ENCODE measurements at places on chromosomes 13 and 19.
A peak's percentile ranks its signal among the peaks of the same experiment; 100 is the strongest.

DNA sequence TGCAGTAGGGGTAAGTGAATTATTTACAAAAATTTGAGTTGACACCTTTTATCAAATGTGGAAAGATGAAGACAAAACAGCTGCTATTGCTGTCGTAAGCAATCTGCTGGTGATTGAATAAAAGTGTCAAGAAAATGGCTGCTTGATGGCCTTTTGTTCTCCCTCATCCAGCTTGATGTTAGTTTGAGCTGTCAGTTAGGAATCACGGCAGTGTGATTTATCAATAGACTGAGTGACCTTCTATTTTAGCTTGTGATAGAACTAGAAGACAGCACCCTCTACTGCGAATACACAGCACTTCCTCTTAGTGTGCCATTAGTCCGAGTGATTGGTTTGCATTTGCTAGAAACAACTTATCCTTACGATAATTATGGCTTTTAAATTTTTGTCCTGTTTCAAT is 76.3 kb downstream of the MZT1 start:
- DNase-seq = no peak
- no peaks in the 10 kb centered on the region for H3K27me3 ChIP-seq
- H3K4me1 ChIP-seq = no peaks in the 10 kb centered on the region
- no peak overlapping the region for H3K4me3 ChIP-seq
- H3K36me3 ChIP-seq = no peaks in the 10 kb centered on the region

DNA sequence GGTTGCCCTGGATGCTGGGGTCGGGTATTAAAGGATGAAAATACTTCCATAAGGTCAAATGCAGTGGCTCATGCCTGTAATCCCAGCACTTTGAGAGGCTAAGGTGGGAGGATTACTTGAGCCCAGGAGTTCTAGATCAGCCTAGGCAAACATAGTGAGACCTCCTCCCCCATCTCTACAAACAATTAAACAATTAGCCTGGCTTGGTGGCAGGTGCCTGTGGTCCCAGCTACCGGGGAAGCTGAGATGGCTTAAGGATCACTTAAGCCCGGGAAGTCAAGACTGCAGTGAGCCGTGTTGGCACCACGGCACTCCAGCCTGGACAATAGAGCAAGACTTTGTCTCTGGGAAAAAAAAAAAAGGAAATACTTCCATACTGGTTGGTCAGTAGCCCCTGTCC is 1.5 kb downstream of the KLK11 start:
- DNase-seq = no peak
- H3K4me3 ChIP-seq = no peak overlapping the region
- H3K27ac ChIP-seq = no peak overlapping the region
- peaks cover 3% of the 10 kb centered on the region for H3K4me1 ChIP-seq
- H3K27me3 ChIP-seq = no peaks in the 10 kb centered on the region
- H3K36me3 ChIP-seq = no peaks in the 10 kb centered on the region

DNA sequence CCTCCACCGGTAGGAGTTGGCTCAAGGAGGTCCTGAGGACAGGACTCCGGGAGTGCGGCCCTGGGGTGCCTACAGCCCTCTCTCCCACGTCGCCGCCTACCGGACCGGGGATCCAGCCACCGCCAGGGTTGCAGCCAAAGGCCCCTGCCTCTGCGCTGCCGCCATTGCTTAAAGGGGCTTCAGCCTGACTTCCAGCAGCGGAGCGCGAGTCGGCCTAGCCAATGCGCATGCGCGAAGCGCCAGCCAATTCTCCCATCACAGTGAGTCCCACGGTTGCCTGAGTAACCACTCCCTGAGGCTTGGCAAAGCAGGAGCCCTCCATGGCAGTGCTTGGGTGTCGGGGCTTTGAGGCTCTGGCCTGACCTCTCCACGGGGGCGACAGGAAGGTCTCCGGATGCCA is 21.5 kb upstream of the ZNF420 start:
- no peak for DNase-seq
- no peak overlapping the region for H3K4me3 ChIP-seq
- H3K4me1 ChIP-seq = no peaks in the 10 kb centered on the region
- H3K36me3 ChIP-seq = no peaks in the 10 kb centered on the region
- no peak overlapping the region for H3K27ac ChIP-seq

DNA sequence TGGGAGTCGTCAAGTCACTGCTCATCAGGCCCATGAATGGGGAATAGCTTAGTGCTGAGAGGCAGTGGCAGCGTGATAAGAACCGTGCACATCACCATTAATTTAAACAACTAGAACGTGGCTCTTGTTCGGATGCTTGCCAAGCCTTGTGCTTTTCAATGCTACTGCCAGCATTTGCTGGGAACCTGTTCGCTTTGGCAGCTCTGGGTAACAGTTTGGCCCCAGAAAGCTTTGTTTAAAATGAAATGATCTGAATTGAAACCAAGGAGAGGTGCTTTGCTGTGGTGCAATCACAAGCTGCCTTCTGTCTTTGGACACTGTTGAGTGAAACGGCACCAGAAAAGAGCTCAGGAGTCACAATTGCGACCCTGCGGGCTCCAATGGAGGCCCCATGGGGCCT is 53.5 kb upstream of the OLFM4 start:
- H3K27me3 ChIP-seq = no peaks in the 10 kb centered on the region
- H3K27ac ChIP-seq = no peak overlapping the region
- no peak for DNase-seq
- no peaks in the 10 kb centered on the region for H3K4me1 ChIP-seq
- H3K36me3 ChIP-seq = no peaks in the 10 kb centered on the region

- peak overlapping the region; percentile 90 for H3K27ac ChIP-seq
- H3K4me3 ChIP-seq = no peak overlapping the region
- no peaks in the 10 kb centered on the region for H3K27me3 ChIP-seq
- H3K4me1 ChIP-seq = peaks cover 16% of the 10 kb centered on the region
- H3K36me3 ChIP-seq = peaks cover 10% of the 10 kb centered on the region
- no peak for DNase-seq
These were observed 1.4 kb upstream of the RBM26 start for GRCh38 chr13:79407349-79407979.

- DNase-seq = no peak
- H3K4me1 ChIP-seq = no peaks in the 10 kb centered on the region
- H3K4me3 ChIP-seq = no peak overlapping the region
- H3K36me3 ChIP-seq = no peaks in the 10 kb centered on the region
- no peak overlapping the region for H3K27ac ChIP-seq
- no peaks in the 10 kb centered on the region for H3K27me3 ChIP-seq
These were observed 62.1 kb downstream of the PEPD start for GRCh38 chr19:33459222-33460090.

DNA sequence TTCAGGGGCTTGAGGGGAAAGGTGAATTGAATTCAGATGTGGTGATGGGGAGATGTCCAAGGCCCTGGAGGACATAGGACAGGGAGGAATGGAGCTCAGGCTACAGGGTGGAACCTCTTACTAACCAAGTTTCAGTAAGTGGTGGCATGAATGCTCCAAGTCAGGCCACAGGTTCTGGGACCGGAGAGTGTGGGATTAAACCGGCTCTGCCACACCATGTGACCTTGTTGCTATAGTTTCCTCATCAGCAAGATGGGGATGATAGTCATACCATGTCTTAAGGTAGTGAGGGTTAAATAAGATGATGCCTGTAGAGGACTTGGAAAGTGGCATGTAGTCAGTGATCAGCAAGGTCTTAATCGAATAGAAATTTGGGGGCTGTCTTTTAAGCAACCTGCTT is 16.3 kb downstream of the GPR183 start:
- H3K27ac ChIP-seq = no peak overlapping the region
- H3K36me3 ChIP-seq = no peaks in the 10 kb centered on the region
- no peaks in the 10 kb centered on the region for H3K4me1 ChIP-seq
- H3K4me3 ChIP-seq = no peak overlapping the region

DNA sequence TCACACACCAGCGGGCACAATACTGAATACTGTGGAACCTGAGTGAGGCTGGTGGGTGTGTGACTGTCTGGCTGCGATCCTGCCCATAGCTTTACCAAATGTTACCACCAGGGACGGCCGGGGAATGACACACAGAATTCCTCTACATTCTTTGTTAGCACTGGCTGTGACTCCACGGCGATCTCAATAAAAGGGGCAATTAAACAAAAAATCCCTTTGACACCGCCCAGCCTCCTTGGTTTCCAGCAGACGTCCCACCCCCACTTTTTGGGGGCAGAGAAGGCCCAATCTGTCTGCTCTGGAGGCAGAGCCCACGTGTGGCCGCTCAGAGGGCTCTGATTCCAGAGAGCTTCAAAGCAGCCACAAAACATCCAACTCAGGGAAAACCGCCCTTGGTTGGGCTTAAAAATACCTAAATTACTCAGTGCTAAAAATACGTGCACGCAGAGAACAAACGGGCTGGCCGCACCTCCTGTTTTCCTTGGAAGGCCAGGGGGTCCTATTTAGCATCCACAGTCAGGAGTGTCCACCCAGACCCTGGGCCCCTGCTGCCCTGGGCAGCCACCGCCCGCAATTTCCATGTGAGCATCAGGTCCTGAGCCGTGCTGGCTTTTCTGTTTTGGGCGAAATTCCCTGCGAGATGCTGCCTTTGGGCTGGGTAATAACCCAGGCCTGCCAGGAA is 47.8 kb downstream of the GADD45B start:
- H3K27ac ChIP-seq = peak overlapping the region; percentile 94
- no peaks in the 10 kb centered on the region for H3K36me3 ChIP-seq
- H3K4me1 ChIP-seq = peaks cover 32% of the 10 kb centered on the region
- no peak overlapping the region for H3K4me3 ChIP-seq
- no peak for DNase-seq
- no peaks in the 10 kb centered on the region for H3K27me3 ChIP-seq

DNA sequence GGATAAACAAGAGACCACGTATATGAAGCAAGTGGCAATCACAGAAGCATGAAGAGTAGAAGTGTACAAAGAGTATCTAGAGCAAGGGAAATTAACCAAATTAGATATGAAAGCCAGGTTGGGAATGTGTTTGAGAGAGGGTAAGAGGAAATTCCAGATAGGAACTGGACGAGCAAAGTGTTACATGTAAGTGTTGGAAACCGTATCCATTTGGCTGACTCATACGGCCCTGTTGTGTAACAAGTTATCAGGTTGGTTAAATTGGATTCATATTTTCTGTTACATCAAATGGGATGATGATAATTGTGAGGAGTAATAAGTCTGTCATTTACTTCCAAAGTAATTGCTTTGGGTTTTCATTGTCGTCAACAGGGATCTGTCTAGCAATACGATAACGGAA is 46.7 kb downstream of the RXFP2 start:
- no peak for DNase-seq
- no peaks in the 10 kb centered on the region for H3K27me3 ChIP-seq
- H3K4me1 ChIP-seq = no peaks in the 10 kb centered on the region

GRCh38 chr13:65856431-65856830 is 1373.7 kb downstream of the PCDH9 start:
- no peaks in the 10 kb centered on the region for H3K36me3 ChIP-seq
- no peak overlapping the region for H3K4me3 ChIP-seq
- H3K4me1 ChIP-seq = no peaks in the 10 kb centered on the region
- no peak for DNase-seq
- no peak overlapping the region for H3K27ac ChIP-seq

DNA sequence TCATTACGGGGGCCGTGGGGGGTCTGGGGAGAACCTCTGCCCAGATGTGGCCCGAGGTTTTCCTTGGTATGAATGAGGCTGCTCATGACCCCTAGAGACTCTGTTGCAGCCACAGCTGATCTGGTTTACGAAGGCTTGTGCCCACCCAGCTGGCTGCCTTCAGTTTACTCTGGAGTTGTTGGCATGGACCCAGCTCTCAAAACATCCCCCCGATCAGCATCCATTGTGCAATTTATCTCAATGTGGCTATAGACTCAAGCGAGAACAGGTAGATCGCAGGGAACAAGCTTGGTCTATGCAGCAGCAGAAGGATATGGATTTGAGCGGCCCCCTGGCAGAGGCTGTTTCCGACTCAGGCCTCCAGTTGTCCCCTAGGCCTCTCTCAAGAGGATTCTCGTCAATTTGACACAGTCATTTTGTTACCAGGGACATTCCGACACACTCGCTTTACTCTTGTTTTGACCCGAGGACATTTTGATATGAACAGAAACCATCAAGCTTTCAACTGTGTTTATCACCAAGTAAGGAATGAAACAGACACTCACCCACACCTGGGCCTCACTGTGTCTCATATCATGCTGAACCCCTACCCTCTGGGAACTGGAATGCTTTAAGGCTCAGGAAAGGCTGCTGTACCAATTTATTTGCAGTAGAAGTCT is 161.5 kb downstream of the KATNAL1 start:
- H3K4me1 ChIP-seq = peaks cover 6% of the 10 kb centered on the region
- DNase-seq = no peak
- H3K27me3 ChIP-seq = no peaks in the 10 kb centered on the region
- no peak overlapping the region for H3K27ac ChIP-seq
- H3K4me3 ChIP-seq = no peak overlapping the region
- no peaks in the 10 kb centered on the region for H3K36me3 ChIP-seq

DNA sequence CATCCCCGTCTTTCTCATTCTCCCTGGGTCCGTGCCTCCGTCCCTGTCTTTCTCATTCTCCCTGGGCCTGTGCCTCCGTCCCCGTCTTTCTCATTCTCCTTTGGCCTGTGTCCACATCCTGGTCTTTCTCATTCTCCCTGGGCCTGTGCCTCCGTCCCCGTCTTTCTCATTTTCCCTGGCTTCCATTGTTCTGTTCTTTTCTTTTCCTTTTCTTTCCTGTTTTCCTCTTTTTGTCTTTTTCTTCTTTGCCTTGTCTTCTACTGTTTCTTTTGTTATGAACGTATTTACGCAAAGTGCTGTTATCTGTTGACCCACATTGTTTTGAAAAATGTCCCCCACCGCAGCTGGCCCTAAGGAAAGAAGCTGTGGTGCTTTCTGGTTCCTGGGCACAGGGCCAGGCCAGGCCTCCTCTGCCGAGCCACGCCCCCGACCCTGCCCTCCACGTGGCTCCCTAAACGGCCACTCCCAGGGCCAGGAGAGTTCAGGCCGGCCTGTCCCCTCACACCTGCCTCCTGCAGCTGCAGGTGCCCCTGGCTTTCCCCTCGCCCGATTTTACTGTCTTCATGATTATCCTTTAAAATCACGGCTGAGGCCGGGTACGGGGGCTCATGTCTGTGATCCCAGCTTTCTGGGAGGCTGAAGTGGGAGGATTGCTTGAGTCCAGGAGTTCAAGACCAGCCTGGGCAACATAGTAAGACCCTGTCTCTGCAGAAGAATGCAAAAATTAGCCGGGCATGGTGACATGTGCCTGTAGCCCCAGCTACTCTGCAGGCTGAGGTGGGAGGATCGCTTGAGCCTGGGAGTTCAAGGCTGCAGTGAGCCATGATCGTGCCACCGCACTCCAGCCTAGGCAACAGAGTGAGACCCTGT is 14.0 kb upstream of the TMPRSS9 start:
- H3K27ac ChIP-seq = no peak overlapping the region
- no peaks in the 10 kb centered on the region for H3K4me1 ChIP-seq
- no peak overlapping the region for H3K4me3 ChIP-seq
- H3K36me3 ChIP-seq = no peaks in the 10 kb centered on the region
- H3K27me3 ChIP-seq = no peaks in the 10 kb centered on the region
- DNase-seq = no peak

GRCh38 chr13:52344108-52344507 is 61.9 kb downstream of the THSD1 start:
- no peak overlapping the region for H3K4me3 ChIP-seq
- H3K4me1 ChIP-seq = peaks cover 5% of the 10 kb centered on the region
- DNase-seq = no peak
- no peaks in the 10 kb centered on the region for H3K36me3 ChIP-seq
- H3K27ac ChIP-seq = no peak overlapping the region
- H3K27me3 ChIP-seq = no peaks in the 10 kb centered on the region

- H3K27me3 ChIP-seq = no peaks in the 10 kb centered on the region
- H3K36me3 ChIP-seq = no peaks in the 10 kb centered on the region
- no peaks in the 10 kb centered on the region for H3K4me1 ChIP-seq
- H3K27ac ChIP-seq = no peak overlapping the region
These were observed 218.7 kb downstream of the KCTD12 start for GRCh38 chr13:76667551-76667950.

GRCh38 chr19:46608178-46608577 is 7.0 kb downstream of the CALM3 start:
- no peaks in the 10 kb centered on the region for H3K27me3 ChIP-seq
- no peak overlapping the region for H3K27ac ChIP-seq
- peaks cover 5% of the 10 kb centered on the region for H3K36me3 ChIP-seq

Measured in Panc1 (cell line).